Activated CD4-positive, CD25-positive, alpha-beta regulatory T cell treated with anti-CD3 and anti-CD28 coated beads, Interleukin-2, amount 50 U/mL, for 16 hours (primary cell): ENCODE measurements at places on chromosomes 3 and 15.

DNA sequence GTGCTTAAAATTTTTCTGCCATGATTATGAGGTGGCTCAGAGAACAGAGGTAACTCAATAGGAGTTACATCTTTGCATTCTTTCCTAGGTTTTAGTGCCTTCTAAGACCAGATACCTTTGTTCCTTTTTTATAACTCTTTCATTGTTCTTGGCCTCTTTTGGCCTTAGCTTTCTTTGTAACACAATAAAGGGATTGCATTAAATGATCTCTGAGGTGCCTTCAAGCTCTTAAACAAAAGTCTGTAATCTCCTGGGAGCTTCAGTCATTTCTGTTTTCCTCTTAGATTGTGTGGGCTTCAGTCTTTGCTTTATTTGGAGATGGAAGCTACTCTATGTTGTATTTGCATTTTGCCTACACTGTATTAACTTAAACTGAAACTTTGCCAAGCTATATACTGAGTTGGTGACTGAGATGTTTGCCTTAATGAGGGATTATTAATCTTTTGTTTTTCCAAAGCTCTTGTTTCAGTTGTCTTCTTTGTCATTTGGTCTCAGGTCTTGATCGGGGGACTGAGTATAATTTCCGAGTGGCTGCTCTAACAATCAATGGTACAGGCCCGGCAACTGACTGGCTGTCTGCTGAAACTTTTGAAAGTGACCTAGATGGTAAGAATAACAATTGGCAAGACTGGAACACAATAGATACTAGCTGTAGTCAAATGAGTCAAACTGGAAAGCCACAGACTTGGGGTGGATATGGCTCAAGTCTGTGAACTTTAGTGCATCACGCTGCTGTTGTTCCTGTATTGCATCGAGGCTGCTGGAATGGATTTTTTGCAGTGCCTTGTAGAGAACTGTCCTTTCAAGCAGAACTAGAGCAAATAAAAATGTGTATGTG is 110.3 kb downstream of the HCN4 start:
- DNase-seq = no peak

GRCh38 chr15:63968122-63968524 is 78.2 kb downstream of the DAPK2 start:
- DNase-seq = no peak

- DNase-seq = no peak
Observed at GRCh38 chr3:132407025-132407424, 10.3 kb upstream of the DNAJC13 start.

DNA sequence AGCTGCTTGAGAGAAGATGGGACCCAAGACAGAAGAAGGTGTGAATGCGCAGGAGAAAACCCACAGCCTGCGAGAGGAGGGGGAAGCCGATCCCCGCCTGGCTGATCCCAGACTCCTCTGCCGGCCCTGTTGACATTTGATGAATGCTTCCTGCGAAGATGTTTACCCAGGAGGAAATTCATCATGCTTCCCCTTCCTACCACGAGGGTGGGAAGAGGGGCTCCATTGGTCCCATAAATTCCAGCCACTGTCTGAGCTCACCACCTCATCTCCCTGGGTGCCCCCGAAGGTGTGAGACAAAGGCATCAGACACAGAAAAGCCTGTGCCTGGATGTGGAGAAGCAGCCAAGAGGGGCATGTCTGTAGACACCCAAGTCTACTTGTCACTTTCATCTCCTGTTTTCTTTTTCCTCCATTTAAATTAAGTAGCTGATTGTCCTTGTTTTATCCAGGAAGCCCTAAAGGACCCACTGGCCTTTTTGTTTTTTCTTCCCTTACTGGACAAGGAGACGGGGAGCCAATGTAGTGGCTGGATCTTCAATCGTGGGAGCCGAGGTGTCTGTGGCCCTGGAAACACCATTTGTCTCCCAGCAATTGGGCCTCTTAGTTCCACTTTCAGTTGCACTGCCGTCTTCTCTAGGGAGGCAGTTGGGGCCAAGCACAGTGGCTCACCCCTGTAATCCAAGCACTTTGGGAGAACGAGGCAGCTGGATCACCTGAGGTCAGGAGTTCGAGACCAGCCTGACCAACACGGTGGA is 95.3 kb upstream of the HES1 start:
- DNase-seq = no peak

DNA sequence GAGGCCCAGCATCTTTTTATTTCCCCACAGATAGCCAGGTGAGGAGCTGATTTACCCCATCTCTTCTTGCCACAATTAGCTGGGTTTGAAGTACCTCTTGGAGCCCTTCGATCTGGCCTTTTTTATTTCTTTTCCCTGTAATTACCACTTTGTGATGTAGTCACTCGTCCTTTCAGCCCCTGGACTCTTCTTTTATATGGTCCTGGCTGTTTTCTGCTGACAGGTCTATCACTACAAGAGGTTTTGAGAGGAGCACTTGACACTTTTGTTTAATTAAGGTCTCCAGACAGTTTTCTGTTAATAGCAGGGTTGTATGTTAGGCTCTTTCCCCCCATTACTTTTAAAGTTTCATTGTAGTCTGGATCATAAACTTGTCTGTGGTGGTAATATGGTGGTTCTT is 11.8 kb downstream of the ATXN7 start:
- DNase-seq = no peak

DNA sequence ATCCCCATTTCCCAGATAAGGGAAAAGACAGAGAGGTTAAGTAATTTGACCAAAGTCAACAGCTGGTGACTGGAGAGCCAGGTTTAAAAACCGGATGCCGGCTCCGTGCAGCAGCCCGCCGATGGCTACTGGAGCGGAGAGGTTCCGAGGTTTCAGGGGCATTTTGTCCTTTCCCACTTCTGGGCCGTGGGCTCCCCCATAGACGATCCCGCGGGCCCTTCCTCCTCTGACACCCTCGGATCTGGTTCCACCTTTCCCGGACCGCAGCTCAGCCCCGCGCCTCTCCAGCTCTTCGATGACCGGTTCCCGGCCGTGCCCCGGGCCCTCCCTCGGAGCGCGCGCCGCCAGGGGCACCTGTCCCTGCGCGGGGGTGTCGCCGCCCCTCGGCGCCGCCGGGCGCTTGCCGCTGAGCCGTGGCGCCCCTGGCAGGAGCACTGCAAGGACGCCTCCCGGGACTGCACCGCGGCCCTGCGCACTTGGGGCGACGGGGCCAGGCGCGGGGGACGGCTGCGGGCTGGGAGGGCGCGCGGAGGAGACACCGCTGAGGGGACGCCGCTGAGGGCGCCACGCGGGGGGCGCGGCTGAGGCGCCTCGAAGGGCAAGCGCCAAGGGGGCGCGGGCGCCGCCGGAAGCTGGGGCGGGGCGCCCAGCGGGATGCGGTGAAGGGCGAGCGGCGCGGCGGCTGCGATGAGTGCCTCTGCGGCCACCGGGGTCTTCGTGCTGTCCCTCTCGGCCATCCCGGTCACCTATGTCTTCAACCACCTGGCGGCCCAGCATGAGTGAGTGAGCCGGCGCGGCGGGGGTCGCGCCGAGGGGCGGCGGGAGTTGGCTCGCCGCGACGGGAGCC is at the start of gene TM6SF1:
TM6SF1 (plus strand) TSS at position 652 of the 847 bp plus-strand sequence; CDS start at position 688, 36 bp downstream.
- no peak for DNase-seq

- DNase-seq = no peak
Observed at GRCh38 chr15:51681303-51681963, at the start of gene SCG3. Gene SCG3, plus strand, starts transcription at chr15:51681503. Its CDS starts 253 bp downstream, at chr15:51681756.

GRCh38 chr15:78167227-78167888 is 18.2 kb downstream of the IDH3A start:
- DNase-seq = no peak

GRCh38 chr3:121274411-121274810 is 271.4 kb downstream of the POLQ start:
- no peak for DNase-seq

DNA sequence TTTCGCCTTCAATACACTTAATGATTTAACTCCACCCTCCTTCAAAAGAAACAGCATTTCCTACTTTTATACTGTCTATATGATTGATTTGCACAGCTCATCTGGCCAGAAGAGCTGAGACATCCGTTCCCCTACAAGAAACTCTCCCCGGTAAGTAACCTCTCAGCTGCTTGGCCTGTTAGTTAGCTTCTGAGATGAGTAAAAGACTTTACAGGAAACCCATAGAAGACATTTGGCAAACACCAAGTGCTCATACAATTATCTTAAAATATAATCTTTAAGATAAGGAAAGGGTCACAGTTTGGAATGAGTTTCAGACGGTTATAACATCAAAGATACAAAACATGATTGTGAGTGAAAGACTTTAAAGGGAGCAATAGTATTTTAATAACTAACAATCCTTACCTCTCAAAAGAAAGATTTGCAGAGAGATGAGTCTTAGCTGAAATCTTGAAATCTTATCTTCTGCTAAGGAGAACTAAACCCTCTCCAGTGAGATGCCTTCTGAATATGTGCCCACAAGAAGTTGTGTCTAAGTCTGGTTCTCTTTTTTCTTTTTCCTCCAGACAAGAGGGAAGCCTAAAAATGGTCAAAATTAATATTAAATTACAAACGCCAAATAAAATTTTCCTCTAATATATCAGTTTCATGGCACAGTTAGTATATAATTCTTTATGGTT is at the start of gene CCR5:
CCR5 (plus strand) TSS at position 108 of the 680 bp plus-strand sequence. CDS start 1,957 bp downstream, outside the sequence.
- peak; percentile 18 for DNase-seq

DNA sequence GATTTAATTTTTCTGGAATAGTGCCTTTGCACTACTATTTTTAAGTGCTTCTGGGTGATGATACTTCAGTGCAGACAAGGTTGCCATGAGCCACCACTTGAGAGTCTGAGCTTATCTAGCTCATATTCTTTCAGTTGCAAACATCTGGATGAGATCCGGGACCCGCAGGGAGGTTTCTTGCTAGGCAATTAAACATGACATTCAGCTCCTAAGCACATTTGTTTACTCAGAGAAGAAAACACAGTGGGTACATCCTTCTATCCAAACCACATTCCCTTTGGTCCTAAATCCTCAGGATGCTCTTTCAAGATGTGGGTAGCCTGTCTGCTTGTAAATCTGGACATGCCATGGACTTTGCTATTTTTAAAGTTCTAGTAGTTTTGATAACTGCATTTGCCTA is 12.0 kb downstream of the PLSCR1 start:
- no peak for DNase-seq

DNA sequence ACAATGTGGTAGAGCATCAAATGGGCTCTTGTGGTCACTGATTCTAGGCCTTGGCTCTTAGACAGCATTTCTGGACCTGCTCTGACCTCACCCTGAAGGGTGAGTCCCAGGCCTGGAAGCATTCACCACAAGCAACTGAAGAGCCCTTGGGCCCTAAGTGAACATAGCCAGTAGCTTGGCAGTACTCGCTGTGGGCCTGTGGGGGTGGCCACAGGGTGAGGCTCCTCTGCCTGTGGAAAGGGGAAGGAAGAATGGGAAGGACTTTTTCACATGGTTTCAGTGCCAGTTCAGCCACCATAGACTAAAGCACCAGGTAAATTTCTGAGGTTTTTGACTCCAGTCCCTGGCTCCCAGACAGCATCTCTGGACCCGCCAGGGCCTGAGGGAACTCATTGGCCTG is 5.1 kb upstream of the ZSCAN2 start:
- no peak for DNase-seq

- no peak for DNase-seq
Observed at GRCh38 chr3:178545337-178545736, 9.1 kb downstream of the KCNMB2 start.

DNA sequence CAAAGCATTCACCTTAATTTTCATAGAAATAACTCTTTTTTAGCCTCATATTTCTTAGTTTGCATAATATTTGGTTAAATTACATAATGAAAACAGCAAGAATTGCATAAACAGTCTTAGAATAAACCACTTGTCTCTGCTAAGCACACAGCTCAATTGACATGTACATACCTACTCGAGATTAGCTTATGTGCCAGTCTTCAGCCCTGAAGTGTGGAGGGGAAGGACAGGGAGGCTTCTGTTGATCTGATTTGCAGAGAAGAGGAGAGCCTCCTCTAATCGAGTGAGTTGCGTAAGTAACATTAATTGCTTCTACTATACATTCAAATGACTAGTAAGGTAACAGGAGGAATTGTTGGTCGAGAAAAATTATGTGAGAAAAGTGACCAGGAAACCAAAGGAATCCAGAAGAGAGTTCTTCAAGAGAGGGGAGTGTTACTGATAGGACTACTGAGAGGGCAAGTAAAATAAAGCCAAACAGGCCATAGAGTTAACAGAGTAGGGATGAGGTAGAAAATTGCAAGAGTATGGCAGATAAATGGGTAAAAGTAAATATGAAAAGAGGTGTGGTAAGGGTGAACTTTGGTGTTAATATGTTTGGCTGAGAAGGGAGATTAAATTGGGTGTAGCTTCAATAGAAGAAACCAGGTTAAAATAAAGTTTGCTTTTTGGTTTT is 7.1 kb upstream of the GOLIM4 start:
- DNase-seq = no peak

DNA sequence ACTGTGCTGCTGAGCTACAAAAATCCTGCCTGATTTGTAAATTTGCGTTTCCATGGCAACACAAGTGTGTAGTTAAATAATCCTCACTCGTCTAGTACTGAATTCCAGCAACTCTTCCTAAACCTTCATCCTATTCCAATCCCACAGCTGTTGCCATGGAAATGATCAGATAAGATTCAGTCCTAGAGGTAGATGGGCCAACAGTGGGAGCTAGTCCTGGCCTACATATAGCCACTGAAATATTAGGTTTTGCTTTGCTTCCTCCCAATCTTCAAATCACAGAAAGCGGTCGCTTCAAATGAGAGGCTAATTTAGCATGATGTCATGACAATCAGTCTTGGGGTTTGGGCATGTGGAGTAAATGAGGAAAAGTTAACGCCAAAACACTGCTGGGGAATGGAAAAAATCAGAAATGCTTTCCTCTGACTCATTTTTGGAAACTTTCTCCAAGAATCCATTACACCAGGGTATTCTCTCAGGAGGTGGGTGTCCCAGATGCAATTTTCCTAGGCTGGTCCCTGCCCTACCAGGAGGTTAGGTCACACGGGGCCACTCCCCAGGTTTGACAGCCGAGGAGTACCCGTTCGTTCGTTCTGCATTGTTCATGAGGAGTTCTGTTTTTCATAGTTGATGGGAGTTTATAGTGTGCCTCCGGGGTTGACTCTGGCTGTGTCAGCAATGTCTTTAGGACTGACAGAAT is 159.2 kb upstream of the SLCO3A1 start:
- no peak for DNase-seq

DNA sequence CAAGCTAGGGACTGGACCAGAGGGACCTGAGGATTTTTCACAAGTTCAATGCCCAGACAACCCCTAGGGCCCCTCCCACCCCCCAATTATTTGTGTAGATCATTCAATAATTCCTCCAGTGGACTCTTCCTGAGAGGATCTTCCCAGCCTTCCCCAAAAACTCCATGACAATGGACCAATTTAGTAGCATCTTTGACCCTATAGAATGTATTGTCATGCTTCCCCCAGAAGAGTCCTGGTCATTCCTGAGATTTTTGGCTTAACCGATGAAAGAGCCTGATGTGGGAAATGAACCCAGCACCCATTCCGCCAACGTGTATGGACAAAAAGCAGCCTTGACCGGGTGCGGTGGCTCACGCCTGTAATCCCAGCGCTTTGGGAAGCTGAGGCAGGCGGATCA is 119.2 kb upstream of the RNF7 start:
- no peak for DNase-seq

DNA sequence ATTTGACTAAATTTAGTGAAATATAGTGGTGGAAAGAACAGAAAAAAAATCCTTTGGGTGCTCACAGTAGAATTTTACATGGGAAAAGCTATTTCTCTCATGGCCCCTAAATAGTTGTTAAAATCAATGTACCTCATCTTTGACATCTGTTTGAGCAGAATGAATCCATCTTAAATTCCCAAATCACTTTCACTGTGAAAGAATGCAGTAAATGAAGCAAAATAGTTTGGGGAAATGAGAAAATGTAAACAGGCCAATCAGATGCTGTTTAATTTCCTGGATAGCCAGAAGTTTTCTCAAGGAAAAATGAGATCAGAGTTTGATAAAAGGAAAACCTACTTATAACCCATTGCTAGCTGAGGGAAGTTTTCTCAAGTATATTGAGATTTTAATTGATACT is 406.9 kb downstream of the ROBO2 start:
- no peak for DNase-seq

- DNase-seq = no peak
Observed at GRCh38 chr3:32709346-32709745, 24.4 kb downstream of the CNOT10 start.
